ENCODE measurements at places on chromosomes 5 and 9.

GRCh38 chr9:3810231-3810630, 284.4 kb upstream of the RFX3 start:
- no peak for DNase-seq

GRCh38 chr5:114191441-114191840, 170.4 kb upstream of the KCNN2 start:
- no peak for DNase-seq

DNA sequence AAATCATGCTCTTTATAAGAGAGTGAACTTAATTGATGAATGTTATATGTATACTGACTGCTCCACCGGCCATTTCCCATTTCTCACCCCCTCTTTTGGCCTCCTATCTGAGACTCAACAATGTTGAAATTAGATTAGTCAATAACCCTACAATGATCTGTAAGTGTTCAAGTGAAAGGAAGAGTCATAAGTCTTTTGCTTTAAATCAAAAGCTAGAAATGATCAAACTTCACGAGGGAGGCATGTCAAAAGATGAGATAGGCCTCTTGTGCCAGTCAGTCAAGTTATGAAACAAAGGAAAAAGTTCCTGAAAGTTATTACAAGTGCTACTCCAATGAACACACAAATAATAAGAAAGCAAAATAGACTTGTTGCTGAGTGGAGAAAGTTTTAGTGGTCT, 83.1 kb downstream of the NLN start:
- no peak for DNase-seq

DNA sequence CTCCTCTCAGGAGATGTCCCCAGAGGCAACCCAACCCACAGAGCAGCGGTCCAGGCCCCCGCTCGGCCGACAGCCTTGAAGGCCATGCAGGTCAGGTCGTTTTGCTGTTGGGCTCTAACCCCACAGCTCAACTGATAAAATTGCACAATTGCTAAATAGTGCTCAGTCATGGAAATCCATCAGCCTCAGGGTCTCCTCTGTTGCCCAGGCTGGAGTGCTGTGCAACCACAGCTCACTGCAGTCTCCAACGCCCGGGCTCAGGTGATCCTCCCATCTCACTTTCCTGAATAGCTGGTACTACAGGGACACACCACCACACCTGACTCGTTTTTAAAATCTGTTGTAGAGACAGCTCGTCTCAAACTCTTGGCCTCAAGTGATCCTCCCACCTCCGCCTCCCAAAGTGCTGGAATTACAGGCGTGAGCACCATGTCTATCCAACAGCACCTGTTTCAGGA, 18.3 kb downstream of the BRD3OS start:
- DNase-seq: no peak

- no peak for DNase-seq
These were observed 32.7 kb downstream of the EXOC3 start for GRCh38 chr5:475704-476101.

- no peak for DNase-seq
These were observed 380.0 kb downstream of the ANXA1 start for GRCh38 chr9:73531658-73532057.

DNA sequence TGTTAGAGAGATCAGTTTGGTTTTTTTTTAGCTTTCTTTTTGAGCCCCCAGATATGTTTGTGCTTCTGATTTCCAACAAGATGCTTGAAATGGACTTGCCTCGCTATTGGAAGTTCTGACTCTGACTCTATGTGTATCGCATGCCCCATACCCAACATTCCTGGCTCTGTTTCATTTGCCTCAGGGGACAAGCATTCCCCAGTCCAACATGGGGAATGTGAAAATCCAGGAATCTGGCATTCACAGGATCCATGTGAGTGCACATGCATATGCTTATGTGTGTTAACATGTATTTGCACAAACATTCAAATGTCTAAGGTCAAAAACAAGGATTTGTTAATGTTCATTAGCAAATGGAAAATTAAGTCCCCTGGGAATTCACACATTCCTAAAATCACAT, 233.9 kb downstream of the TLR4 start:
- DNase-seq: no peak

DNA sequence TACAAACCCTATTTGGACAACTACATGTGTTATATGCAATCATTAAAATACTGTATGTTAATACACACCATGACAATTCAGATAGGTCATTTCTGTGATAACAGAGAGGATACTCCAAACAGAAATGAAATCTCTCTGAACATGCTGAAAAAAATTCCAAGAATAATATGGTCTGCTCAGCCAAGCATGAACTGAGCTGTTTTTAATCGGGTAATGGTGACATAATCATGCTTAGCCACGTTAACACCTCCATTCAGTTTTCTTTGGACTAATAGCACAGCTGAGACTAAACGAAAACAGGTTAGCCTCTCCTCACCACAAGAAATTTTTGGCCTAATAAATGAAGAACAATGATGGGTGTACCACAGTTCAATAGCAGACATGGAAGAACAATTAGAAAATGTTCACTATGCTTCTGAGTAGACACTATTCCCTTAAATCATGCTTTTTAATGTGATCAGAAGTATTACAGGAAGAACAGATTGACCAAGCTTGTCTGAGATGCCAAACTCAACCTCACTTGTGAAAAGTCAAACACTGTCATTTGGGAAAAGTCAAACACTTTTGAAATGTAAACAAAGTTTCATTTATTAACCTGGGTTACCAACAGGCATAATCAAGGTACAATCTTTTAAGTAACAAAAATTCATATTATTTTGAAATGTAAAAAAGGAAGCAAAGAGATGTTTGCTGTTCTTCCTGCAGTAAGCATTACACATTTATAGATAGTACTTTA, 19.4 kb downstream of the RAB14 start:
- DNase-seq: no peak

GRCh38 chr5:10111571-10111970, 138.1 kb downstream of the ATPSCKMT start:
- DNase-seq: peak; percentile 22

DNA sequence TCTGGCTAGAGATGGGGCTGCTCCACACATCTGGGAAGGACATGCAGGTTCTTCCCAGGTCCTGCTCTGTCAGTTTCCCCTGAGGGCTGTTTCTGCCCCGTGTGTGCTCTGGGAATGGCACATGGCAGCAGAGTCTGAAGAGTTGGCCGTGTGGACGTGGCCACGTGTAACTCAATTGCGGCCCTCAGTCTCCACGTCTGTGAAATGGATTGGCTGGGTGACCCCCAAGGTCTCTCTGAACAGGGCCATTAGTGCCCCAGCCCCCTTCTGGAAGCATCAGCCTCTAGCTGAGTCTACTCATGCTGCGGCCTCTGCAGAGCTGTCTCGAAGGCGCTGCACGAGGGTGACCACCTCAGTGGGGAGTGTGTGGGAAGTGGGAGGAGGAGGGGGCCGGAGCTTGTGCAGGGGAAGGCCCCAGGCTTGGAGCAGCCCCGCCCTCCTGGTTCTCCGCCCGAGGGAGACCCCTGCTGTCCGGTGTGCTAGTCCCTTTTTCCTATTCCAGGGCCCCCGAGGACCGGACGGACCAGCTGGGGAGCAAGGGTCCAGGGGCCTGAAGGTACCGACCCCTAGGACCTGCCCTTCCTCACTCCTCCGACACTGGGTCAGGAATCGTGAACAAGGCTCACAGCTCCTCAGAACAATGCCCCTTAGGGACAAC, 58.9 kb upstream of the ORM1 start:
- DNase-seq: no peak

DNA sequence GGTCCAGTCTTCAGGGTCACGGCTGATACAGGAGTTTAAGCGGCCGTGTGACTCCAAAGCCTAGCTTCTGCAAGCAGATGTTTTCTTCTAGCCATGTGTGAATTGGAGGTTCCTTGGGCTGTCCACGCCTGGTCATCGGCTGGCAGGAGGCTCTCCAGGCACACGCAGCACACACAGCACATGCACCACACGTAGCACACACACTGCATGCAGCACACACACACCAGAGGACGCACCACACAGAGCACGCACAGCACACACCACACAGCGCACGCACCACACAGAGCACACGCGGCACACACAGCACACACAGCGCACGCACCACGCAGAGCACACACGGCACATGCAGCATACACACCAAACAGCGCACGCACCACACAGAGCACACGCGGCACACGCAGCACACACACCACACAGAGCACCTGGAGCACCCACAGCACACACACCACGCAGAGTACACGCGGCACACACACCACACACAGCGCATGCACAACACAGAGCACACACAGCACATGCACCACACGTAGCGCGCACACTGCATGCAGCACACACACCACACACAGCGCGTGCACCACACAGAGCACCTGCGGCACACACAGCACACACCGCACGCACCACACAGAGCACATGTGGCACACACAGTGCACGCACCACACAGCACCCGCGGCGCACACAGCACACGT, 234.3 kb downstream of the FANCC start:
- DNase-seq: no peak

- peak; percentile 68 for DNase-seq
These were observed 379.5 kb downstream of the NFIB start for GRCh38 chr9:13934416-13934815.

- no peak for DNase-seq
These were observed 29.3 kb downstream of the COL5A1 start for GRCh38 chr9:134670851-134671281.

GRCh38 chr5:1792842-1793266, 6.8 kb downstream of the MRPL36 start:
- DNase-seq: no peak

DNA sequence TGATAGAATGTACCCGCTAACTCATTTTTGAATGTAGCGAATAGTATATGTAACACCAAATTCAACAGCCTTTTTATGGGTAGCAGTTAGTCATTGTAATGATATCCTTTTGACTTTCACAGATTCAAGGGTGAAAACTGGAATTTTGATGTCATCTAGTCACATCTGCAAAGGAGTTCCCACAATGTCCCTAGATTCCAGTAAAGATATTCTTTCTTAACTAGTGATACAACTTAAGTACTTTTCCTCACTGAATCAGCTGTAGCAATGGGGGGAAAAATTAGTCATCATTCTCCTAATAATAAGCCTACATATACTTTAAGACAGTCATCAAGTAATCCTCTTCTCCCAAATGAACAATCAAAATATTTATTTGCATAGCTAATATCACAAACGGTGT, 11.5 kb upstream of the SSBP2 start:
- no peak for DNase-seq

GRCh38 chr9:137050570-137050969, 3.3 kb downstream of the ENTPD2 start:
- no peak for DNase-seq

DNA sequence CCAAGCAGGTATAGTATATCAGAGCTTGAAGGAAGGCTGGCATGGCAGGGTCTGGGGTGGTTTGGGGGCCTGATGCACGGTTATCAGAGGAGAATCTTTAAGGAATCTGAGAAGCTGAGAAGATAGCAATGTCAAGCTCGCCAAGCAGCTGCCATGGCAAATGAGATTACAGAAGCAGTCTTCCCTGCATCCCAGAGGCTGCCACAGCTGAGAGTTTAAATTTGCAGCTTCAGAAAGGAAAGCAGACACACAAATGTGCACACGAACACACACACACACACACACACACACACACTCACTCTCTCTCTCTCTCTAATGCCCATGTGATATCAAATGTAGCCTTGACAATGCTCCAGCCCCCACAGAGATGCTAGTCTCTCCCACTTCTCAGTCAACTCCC, 79.0 kb upstream of the TNC start:
- no peak for DNase-seq

DNA sequence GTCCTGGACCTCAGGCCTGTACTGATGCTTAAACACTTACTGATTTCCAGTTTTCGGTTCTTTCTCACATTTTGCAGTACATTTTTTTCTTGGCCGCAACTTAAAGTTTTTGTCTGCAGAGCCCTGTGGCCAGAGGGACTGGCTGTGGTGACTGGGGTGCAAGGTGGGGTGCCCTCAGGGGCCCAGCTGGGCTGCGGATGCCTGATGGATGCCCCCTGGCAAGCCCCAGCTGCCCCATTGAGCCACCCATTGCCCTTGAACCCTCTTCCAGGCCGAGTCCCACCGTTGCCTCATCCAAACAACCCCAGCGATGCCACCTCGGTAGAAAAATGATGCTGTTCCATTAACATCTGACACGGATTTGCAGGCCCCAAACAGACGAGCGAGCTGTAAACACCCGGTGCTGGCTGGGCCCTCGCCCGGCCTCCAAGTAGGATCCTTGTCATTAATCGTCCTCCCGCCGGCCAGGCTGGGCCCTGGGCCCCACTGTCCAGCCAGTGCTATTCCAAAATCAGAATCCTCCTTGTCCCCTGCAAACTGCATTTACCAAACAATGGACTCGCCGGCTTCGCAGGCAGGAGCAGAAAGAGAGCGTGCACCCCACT, 107.9 kb downstream of the PHF2 start:
- DNase-seq: no peak

GRCh38 chr5:54249210-54250028, 61.0 kb downstream of the ARL15 start:
- no peak for DNase-seq

GRCh38 chr9:20749496-20750198, 65.6 kb downstream of the FOCAD start:
- DNase-seq: peak; percentile 66

DNA sequence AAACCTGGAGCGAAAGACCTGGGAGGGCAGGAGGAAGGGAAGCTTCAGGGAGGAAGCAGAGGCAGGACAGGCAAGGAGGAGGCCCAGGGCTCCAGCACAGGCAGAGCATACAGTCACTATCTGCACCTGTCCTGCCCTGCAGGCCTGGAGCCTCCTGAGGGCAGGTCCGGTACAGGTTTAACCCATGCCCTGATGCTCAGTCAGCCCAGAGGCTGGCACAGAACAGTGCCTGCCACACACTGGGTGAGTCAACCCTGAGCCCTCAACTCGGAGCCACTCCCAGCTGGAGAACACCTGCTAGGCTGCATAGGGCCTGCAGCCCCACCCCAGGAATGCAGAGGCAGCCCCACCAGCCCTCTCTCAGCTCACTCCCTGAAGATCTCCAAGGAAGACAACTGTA, 161.5 kb upstream of the PHYKPL start:
- no peak for DNase-seq

DNA sequence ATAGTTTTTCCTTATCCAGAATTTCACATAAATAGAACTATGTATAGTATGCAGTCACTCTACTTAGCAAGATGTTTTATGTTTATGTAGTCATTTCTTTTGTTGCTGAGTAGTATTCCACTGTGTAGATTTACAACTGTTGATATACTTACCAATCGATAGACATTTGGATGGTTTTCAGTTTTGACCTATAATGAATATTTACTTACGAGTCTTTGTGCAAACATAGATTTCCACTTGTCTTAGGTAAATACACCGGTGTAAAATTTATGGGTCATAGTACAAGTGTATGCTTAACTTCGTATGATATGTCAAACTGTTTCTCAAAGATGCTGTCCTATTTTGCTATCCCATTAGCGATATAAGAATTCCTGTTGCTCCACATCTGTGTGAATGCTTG, 19.7 kb upstream of the OR2K2 start:
- peak; percentile 7 for DNase-seq

- no peak for DNase-seq
These were observed 737 bp downstream of the RNF180 start for GRCh38 chr5:64166201-64166959.

GRCh38 chr5:112238473-112238872, 180.6 kb downstream of the EPB41L4A start:
- DNase-seq: no peak
